Stimulated activated CD8-positive, alpha-beta memory T cell treated with anti-CD3 and anti-CD28 coated beads, Interleukin-4, amount 100 ng/mL, for 1 hour (primary cell): ENCODE measurements at places on chromosomes 2 and 18.

DNA sequence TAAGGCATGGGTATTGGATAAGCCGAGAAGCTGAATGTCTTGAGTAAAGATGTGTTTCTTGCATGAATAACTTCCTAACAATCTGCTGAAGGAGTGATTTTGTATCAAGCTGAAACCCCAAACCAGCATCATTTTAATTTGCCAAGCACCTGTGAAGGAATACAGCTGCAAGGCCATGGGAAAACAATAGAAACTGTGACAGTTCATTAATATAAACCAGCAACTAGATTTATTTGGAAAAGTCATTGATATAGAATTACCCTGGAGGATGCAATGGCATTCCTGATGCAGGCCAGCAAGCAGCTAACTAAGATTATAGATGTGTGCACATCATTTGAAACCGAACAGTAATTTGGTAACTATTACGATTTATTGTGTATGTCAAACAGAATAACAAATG lies 155.7 kb upstream of the TCF4 start:
- DNase-seq = no peak

DNA sequence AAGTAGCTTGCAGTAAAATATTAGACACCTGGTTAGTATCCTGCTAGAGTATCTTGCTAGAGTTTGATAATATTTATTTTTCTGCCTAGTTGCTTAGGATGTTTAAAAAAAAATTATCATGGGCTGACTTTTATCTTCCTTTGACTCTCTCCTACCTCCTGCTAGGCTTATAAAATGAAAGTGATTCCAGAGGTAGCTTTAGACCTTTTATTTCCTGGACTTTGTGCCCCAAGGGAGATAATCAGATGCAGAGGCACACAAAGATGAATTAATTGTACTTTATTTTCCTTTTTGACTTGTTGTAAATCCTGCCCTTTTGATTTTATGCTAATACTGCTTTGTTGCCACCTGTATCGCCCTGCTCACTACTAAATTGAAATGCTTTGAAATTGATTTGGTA lies 130.7 kb downstream of the WDSUB1 start:
- DNase-seq = no peak

GRCh38 chr2:33215299-33215698 lies 261.1 kb upstream of the RASGRP3 start:
- DNase-seq = no peak

DNA sequence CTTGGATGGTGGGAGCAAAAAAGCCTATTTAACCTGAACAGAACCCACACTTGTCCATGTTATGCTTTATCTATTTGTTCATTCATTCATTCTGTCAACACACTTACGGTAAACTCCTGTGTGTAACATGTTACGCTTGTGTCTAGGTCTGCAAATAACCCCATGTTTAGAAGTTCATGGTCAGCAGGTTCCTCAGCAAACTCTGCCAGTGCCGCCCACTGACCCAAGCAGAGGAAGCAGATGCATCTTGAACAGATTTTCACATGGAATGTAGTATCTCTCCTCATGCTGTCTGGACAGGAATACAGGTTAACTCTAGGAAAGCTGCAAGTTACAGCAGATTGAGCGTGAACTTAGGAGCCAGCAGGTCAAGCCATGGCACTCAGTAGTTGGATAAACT lies 213.7 kb upstream of the COPS8 start:
- DNase-seq = no peak

DNA sequence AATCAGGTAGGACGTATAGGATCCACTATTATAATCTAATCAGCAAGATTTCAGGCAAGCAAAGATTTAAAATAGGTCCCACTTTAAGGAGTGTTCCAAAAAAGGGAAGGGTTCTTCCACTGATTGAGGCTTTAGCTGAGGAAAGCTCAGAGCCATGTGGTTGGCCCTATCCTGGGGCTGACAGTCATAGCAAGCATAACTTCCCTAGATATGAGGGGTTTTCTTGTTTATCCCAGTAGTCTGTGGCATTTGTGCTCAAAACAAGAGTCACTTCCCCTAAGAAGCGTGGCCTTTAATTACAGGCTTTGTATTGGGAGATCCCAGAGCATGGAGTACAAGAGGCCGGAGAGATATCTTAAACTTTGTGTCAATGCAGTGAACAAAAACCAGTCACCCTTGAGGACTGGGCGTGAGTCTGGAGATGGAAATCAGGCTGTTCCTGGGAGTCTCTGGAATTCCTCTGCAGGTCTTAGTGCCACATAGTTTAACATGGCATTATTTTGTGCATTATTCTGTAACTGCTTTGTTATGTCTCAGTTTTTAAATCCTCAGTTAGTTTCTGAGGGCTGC lies 136.9 kb upstream of the FBXO11 start:
- DNase-seq = no peak

- no peak for DNase-seq
Observed at GRCh38 chr2:177598326-177599138, 206.0 kb downstream of the AGPS start.

DNA sequence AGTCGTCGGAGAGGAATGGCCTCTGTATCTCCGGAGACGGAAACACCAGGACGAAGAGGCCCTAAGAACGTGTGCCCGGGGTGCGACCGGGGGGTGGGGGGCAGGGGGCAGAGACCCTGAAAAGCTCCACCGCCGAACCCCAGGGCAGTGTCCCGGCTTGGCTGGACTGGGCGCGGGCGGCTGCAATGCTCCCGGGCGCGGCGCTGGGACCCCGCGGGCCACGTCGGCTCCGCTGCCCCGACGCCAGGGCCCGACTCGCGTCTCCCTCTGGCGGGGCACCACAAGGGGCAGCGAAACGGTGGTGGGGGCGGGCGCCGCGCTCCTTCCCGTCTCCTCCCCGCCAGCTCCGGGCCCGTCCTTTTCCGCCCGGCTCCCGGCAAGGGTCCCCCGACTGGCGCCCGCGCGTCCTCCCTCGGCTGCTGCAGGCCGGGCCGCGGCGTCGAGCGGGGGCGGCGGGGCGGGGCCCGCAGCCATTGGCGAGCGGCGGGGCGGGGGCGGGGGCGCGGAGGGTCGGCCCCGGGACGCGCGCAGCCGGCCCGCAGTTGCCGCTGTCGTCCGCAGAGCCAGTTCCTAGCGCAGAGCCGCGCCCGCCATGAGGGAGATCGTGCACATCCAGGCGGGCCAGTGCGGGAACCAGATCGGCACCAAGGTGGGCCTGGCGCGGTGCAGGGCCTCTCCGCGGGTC lies at the start of gene TUBB6:
Gene TUBB6 (plus strand): TSS at position 541 of the 685 bp plus-strand sequence. CDS start 52 bp downstream, at position 593.
- no peak for DNase-seq

GRCh38 chr18:43279015-43279744 lies 1.9 kb upstream of the SYT4 start:
- DNase-seq = no peak

DNA sequence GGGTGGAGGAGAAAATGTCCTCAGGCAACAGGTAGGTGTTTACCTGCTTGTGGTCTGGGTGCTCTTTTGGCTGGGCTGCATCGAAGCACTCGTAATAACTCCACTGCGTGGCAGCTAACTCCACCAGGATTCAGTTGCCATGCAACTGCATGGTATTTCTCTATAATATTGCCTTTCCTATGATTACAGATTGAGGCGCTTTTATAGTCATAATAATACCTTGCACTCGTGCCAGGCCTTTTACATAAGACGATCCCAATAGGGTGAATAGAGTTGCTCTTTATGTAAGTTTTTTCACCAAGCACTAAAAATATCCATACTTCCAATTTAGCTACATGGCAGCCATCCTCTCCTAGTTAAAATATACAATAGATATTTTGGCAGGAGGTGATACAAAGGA lies 19.7 kb upstream of the NYAP2 start:
- DNase-seq = no peak

DNA sequence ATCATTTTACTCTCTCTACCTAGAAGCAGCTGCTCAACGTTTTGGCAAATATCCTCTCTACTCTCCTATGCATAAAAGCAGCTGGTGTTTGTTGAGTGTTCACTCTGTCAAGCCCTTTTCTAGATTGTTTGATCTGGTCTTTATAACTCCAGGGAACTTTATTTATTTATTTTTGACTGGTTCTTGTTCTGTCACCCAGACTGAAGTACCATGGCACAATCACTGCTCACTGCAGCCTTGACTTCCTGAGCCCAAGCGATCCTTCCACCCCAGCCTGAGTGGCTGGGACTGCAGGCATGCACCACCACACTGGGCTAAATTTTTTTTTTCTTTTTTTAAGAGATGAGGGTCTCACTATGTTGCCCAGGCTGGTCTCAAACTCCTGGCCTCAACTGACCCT lies 12.7 kb downstream of the CATIP start:
- no peak for DNase-seq

GRCh38 chr2:192500550-192501200 lies 305.9 kb upstream of the TMEFF2 start:
- no peak for DNase-seq

- no peak for DNase-seq
Observed at GRCh38 chr2:197130318-197130717, 180.3 kb downstream of the ANKRD44 start.

DNA sequence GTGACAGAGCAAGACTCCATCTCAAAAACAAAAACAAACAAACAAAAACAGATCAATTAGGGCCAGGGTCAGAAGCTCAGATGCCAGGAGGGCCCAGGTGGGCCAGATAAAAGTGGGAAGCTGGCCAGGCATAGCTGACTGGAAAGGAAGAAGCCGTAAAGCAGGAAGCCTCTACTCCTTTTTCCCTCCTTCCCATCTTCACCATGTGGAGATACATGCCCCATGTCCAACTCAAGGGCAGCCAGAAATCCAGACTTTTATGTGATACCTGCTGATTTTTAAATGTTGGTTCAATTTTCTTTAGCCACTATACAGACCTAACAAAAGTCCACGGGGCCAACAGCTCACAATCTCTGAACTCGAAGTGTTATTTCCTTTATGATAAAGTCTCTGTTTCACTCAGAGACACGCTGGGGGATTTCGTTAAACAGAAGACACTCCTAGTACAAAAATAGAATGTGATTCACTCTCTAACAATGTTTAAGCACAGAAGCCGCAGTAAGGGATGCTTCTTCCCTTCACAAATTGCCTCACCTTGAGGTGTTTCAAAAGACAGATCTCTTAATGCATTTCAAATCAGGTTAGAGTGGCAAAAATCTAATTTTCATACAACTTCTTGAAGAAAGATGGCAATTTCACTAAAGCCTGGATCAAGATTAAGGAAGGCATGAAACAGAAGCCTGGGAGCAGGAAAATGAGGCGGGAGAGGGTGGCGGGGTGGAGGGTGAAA lies 14.0 kb downstream of the TMEM247 start:
- no peak for DNase-seq

DNA sequence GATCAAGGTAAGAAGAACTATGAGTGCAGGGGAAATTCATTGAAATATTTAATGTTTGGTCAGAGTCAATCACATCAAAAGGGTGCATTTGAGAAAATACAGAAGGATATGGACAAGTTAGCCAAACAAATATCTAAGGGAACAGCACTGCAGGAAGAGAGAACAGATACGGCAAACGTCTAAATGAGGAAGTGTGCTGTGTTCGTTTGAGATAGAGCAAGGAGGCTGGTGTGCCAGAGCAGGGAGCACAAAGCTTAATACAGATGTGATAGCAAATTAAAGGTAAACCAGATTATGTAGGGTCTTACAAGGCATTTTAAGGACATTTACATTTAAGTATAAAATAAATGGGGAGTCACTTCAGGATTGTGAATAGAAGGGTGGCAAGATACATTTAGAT lies 241.3 kb upstream of the ZNF804A start:
- DNase-seq = no peak

- no peak for DNase-seq
Observed at GRCh38 chr2:160355080-160355479, 138.5 kb downstream of the RBMS1 start.

DNA sequence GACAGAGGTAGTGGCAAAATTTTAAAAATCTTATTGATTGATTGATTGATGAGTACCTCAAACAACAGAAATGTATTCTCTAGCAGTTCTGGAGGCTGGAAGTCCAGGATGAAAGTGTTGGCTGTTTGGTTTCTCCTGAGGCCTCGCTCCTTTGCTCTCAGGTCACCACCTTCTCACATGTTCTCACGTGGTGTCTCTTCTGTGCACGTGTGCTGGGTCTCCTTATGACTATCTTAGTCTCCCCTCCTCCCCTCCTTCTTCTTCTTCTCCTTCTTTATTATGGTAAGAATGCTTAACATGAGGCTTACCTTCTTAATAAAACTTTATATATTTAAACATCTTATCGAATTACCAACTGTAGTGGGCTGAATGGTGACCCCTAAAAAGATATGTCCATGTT lies 446.0 kb upstream of the SPHKAP start:
- DNase-seq = no peak

DNA sequence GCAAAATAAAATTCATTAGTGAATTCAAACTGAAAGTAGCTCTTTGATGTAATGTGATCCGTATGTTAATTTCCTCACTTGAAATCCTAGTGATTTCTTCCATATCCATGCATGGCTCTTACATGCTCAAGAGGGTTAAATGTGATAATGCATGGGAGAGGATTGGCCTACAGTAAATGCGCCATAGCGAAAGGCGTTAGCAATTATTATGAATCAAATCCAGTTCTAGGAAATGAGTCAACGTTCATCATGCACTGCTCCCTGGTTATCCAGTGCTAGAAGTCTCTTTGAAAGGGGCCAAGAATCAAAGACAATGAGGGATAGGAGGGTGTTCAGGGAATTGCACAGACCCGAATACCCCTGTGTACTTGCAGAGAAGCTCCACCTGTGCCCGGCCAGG lies 101.4 kb upstream of the RASGRP3 start:
- DNase-seq = no peak

- no peak for DNase-seq
Observed at GRCh38 chr18:710418-711300, 1.8 kb downstream of the ENOSF1 start.

- no peak for DNase-seq
Observed at GRCh38 chr18:58367425-58368140, 261.3 kb downstream of the ALPK2 start.

DNA sequence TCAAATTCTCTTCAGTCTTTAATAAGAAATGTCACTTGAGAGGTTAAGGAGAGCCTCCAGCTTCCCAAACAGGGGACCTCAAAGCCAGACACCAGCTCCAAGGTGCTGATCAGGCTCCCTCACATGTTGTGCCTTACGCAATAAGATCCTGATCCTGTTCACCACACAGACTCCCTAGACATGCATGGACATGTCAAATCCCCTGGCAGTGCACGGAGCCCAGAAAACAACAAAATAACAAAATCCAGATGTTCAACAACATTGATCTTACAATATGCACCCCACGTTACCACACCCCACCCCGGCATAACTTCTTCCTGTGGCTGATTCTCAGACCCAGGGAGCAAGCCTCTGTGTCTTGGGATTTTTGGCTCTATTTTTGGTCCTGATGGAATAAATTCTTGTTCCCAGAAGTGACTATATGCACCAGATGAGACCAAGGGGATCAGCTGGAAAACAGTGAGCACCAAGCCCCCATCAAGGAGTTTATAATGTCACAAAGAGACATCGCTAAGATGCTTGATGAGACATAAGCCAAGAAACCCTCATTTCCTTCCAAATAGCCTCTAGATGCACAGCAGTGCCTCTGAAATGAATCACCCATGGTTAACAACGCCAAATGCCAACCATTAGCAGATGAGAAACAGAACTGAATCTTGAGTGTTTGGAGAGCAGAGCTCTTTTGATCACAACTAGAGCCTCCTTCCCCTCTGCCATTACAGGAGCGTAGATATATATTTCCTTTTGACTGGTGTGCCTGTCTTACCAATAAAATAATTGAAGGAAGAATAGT lies 198.2 kb downstream of the PRKCE start:
- DNase-seq = no peak
